NCI-H1436 (cell line): ENCODE measurements at places on chromosomes 12 and 14.

- no peak for DNase-seq
Observed at GRCh38 chr12:19489168-19489567, 49.9 kb downstream of the AEBP2 start.

DNA sequence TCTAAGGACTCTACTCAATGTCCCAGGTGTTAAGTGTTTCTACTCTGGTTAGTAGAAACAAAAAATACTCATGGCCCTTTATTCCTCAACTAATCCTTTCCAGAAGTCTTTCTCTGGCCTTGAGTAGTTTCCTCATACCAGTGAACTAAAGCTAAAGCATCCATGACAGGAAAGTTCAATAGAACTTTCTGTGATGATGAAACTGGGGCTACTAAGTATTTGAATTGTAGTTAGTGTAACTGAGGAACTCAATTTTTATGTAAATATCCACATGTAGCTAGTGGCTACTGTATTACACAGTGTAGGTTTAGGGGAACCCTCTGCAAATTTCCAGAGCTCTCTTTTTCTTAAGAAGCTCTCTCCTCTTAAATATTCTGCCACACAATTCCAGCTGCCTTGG, 63.7 kb downstream of the R3HDM2 start:
- no peak for DNase-seq

DNA sequence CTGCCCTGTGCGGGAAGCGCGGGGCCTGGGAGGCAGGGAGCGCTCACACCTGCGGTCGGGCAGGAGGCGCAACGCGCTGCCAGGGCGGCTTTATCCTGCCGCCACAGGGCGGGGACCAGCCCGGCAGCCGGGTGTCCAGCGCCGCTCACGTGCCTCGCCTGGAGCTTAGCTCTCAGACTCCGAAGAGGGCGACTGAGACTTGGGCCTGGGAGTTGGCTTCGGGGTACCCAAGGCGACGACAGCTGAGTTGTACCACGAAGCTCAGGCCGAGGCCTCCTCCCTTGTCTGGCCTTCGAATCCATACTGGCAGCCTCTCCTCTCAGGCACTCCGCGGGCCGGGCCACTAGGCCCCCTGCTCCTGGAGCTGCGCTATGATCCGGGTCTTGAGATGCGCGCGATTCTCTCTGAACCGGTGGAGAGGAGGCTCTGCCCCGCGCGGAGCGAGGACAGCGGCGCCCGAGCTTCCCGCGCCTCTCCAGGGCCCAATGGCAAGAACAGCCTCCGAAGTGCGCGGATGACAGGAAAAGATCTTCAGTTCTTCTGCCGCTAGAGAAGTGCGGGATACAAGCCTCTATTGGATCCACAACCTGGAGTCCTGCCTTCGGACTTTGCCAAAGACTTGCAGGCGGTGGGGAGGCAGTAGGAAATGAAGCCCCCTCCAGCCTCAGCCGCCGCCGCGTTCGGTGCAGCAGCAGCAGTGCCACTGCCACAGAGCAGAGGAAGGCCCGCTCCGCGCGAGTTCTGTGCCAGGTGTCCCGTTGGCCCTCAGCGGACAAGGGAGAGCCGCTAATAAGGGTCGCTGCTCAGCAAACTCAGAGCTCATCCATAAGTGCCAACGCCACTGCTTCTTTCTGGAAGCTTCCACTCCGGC, 6.8 kb downstream of the SIX1 start:
- DNase-seq = no peak

DNA sequence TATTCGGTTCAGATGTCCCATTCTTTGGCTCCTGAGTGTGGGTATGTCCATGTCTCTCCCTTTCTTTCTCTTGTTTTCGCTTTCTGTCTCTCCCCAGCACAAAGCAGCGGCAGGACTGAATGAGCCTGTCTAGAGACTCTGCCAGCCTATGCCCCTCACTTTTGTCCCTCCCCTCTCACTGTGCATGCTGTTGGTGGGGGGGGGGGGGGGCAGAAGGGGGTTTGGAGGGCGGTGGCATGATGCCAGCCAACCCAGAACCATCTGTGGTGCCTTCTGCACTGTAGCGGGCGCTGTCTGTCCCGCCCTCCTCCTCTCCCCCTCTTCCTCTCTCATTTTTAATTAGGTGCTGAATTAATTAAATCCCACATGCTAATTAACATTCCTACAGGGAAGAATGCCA, 17.7 kb downstream of the NGDN start:
- no peak for DNase-seq

- DNase-seq = no peak
Observed at GRCh38 chr14:42110167-42110566, 503.5 kb downstream of the LRFN5 start.

DNA sequence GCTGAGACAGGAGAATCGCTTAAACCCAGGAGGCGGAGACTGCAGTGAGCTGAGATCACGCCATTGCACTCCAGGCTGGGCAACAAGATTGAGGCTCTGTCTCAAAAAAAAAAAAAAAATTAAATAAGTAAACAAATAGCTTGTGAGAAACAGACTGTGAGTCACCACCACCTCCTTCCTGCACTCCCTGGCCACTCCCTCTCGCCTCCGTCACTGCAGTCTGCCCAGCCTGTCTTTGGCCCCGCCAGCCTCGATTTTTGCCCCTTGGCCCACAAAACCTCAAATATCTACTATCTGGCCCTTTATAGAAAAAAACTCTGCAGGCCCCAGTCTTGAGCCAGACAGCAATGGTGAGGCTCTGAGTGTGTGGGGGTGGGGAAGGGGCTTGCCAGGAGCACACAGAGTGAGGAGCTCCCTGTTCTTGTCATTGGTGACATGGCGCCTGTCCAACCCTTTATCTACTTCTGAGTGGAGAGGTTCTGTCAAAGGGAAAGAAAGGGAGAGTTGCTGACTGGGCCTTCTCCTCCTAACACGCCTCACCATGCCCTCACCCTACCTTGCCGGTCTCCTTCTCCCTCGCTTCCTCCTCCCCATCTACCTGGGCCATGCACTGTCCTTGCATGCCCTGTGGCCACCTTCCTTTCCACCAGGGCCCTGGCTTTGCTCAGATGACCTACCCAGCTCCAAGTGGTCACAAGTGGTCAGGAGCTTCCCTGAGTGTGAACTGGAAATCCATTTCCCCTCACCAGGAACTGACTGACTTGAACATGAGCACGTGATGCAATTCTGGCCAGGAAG, 22.1 kb downstream of the LGMN start:
- DNase-seq = no peak

GRCh38 chr14:104345621-104346462, 207.5 kb downstream of the KIF26A start:
- DNase-seq = no peak
